Peyer's patch (tissue), 4 donors: ENCODE measurements at places on chromosomes 6 and 20. TPM values are rescaled to one million over a fixed set of nuclear protein-coding genes. Genes with fewer than 3 reads are reported as not detected.

- DNase-seq: no peak
These were observed 59.0 kb downstream of the RIN2 start for GRCh38 chr20:19817017-19817416.

- DNase-seq: no peak
These were observed 170.6 kb downstream of the CARMIL1 start for GRCh38 chr6:25449774-25450173.

DNA sequence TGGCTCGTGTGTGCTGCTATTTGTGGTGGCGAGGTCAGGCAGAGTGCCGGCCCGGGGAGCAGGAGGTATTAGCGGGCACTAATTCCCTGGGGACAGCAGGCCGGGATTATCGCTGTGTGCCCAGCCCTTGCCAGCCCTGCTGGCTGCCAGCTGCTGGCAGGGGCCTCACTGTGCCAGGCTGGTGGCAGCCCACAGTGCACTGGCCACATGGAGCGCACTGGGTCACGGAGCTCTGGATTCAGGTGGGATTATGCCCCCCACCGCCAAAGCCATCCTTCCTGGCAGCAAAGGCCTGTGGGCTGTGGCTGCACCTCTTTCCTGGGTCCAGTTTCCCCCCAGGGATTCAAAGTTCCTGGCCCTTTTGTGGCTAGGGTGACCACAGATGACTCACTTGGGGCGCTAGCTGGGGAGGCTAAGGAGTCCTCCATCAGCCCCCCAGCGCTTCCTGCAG is 59.7 kb downstream of the YTHDF1 start:
- DNase-seq: no peak

- DNase-seq: no peak
These were observed 186.1 kb downstream of the ADAT2 start for GRCh38 chr6:143264379-143264778.

DNA sequence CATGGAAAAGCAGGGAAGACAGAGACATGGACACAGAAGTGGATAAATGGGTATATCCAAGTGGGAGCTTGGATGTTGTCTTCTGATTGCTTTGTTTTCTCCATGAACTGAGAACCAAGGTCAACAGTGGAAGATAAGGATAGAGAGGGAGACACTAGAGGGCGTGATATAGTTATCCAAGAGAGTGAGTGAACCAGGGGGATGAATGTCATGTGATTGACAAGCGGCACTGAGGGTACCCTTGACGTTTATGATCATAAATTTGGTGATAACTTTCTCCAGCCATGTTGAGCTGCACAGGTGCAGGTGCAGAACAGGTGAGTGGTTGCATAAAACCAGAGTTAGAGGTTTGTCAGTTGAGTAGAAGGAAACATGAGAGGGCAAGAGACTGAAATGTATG is 20.7 kb downstream of the EBF4 start:
- DNase-seq: no peak

ANGPT4 gene
- total RNA-seq: not detected

FILIP1 gene
- total RNA-seq: 1.1 TPM
